ENCODE measurements at places on chromosomes 2 and 18.

- no peak for DNase-seq
Observed at GRCh38 chr2:233862261-233862768, 5.9 kb downstream of the MSL3B start.

- no peak for DNase-seq
Observed at GRCh38 chr2:105390454-105390853, 8.4 kb downstream of the FHL2 start.

DNA sequence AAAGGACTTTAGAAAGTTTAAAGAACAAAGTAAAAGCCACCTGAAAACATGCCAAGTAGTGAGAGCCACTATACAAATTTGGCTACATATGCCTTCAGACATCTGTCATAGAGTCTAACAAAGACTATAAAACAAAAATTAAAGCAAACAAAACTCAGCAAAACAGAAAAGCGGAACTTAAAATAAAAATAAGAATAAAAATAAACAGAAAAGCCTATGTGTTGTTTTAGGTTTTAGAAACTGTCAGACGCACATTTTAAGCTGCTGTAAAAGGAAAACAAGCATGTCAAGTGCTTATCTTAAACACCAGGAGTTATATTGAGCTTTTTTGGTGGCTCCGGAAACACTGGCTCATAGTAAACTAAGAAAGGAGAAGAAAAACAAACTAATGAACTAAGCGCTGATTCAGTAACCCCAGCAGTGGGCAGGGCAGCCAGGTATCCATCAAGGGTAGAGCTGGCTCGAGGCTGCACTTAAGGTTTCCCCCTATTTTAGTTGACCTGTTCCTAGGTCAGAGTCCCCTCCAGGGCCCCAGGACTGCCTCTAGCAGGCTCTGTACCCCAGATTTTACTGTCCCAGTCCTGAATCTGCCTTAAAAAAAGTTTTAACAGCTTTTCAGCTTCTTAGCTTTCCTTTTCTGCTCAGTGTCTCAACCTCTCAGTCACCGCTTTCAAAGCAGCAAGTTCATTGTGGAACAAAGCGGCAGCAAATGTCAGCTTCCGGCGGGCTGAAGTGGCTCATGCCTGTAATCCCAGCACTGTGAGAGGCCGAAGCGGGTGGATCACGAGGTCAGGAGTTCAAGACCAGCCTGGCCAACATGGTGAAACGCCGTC, 15.4 kb upstream of the RMC1 start:
- DNase-seq = no peak

DNA sequence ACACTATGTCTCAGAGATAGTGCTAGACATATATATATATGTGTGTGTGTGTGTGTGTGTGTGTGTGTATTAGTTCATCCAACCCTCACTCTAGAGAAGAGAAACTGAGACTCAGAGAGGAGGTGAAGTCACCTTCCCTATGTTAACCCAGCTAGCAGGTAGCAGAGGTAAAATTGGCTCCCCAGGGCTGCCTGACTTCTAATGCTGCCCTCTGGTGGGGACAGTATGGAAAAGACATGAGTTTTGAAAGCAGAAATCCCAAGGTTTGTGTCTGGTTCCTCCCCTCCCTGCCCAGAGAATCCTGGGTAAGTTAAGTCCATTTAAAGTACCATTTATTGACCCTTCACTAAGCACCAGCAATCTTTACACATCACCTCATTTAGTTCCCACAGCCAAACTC, 137.7 kb downstream of the THNSL2 start:
- no peak for DNase-seq

DNA sequence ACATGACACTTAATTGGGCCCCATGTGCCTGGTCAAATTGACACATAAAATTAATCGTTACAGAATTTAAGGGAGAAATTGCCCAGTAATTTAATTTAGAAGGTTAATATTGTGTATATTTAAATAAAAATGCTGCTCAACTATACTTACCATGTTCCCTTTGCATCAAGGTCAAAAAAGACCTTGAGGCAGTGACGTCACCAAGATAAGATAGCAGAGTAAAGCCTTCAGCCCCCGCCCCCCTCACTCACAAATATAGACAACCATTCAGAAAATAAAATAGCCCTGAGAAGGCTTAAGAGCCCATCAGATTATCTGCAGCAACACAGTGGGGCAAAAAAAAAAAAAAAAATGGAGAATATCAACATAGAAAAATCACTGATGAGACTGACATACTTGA, 785.7 kb downstream of the CCDC85A start:
- no peak for DNase-seq

DNA sequence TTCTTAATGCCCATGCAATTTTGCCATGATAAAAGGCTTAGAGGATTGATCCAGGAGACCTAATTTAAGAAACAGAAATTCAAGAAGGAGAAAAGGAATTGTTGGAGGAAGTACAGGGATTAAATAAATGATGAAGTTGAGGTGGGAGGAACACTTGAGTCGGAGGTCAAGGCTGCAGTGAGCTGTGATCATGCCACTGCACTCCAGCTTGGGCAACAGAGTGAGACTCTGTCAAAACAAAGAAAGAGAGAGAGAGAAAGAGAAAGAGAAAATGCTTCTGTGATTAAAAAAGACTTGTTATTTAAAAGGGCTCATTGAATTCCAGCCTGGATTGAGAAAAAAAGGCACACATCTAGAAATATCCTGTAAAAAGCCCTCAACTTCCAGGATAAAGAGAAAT, 123.2 kb downstream of the B3GNT2 start:
- DNase-seq = no peak

DNA sequence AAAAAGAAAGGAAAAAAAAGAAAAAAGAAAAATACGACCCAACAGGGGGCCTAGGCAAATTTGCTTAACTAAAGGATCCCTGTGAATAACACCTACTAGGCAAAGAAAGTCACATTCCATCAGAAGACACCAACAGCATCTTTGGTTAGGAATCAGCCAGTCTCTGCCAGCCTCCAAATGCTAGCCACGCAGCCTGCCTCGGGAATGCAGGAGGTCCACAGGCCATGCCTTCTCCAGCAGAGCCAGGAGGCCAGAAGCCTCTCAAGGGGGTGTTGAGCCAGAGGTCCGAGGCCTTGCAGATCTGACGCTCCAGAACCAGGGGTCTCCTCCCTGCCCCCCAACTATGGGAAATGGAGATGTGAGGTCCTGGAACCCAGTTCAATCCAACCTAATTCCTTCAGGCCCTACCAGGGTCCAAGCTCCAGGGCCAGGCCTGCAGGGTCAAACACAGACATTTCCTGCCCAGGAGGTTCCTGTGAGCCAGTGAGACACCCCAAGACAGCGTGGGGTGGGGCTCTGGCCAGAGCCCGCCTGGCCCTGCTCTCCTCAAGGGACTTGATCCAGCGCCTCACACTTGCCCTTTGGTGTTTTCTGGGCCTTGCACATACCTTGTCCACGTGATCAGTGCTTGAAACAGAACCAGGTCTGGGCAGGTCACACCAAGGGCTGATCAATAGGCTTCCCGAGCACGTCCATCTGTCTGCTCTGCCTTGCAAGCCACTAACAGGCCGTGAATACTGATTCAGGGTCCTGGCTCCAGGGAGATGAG, 289.6 kb upstream of the ID2 start:
- DNase-seq = no peak

All from left hindlimb (tissue), 1 donor.